Activated T-cell treated with anti-CD3 and anti-CD28 coated beads, Interleukin-2, amount 50 U/mL, for 72 hours (primary cell): ENCODE measurements at places on chromosomes 3 and 15.

DNA sequence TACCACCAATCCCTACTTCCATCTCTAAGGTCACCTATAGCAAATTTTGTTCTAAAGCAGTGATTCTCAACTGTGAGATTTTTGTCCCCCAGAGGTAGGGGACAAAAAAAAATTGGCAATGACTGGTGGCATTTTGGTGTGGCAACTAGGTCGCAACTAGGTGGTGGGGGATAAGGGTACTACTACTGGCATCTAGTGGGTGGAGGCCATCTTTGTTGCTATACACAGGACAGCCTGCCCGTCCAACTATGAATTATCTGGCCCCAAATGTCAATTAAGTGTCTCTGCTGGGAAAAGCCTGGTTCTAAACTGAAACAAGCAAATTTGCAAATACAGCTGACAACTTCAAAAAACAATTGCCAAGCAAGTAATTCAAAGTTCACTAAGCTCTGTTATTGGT is 1.4 kb downstream of the MTMR10 start:
- no peaks in the 10 kb centered on the region for H3K27me3 ChIP-seq
- H3K4me1 ChIP-seq = peaks cover 44% of the 10 kb centered on the region
- peak overlapping the region; percentile 96 for H3K27ac ChIP-seq
- peak; percentile 6 for DNase-seq

DNA sequence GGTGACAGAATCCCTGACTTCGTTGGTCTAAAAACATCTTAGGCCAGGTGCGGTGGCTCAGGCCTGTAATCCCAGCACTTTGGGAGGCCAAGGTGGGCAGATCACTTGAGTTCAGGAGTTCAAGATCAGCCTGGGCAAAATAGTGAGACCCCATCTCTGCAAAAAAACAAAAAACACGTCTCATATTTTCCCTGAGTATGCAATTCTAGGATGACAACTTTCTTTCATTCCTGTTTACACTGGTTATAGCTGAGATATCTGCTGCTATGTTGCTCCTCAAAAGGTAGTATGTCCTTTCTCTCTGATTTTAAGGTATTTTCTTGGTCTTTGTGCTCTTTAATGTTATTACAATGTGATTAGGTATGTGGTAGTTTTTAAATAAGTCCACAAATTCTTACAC is 39.3 kb downstream of the PTH1R start:
- peaks cover 34% of the 10 kb centered on the region for H3K4me1 ChIP-seq
- no peak overlapping the region for H3K4me3 ChIP-seq
- peak overlapping the region; percentile 38 for H3K27ac ChIP-seq
- peaks cover 28% of the 10 kb centered on the region for H3K36me3 ChIP-seq
- no peaks in the 10 kb centered on the region for H3K27me3 ChIP-seq

- H3K4me3 ChIP-seq = no peak overlapping the region
- no peak overlapping the region for H3K27ac ChIP-seq
- H3K4me1 ChIP-seq = no peaks in the 10 kb centered on the region
- DNase-seq = no peak
- H3K27me3 ChIP-seq = peaks cover 44% of the 10 kb centered on the region
Measured at GRCh38 chr15:60272623-60273022, 125.2 kb downstream of the ANXA2 start.

GRCh38 chr3:17232442-17232841 is 347.7 kb downstream of the PLCL2 start:
- no peaks in the 10 kb centered on the region for H3K36me3 ChIP-seq
- H3K27me3 ChIP-seq = no peaks in the 10 kb centered on the region
- H3K4me3 ChIP-seq = no peak overlapping the region
- DNase-seq = no peak
- no peak overlapping the region for H3K27ac ChIP-seq

- H3K27me3 ChIP-seq = peaks cover 11% of the 10 kb centered on the region
- H3K4me1 ChIP-seq = no peaks in the 10 kb centered on the region
- no peak for DNase-seq
- H3K36me3 ChIP-seq = no peaks in the 10 kb centered on the region
- no peak overlapping the region for H3K4me3 ChIP-seq
- no peak overlapping the region for H3K27ac ChIP-seq
Measured at GRCh38 chr3:129558772-129559564, 16.0 kb downstream of the H1-8 start.

- no peaks in the 10 kb centered on the region for H3K4me1 ChIP-seq
- H3K4me3 ChIP-seq = no peak overlapping the region
- H3K36me3 ChIP-seq = no peaks in the 10 kb centered on the region
- no peak for DNase-seq
- no peaks in the 10 kb centered on the region for H3K27me3 ChIP-seq
Measured at GRCh38 chr3:171543759-171544300, 83.6 kb upstream of the TNIK start.

DNA sequence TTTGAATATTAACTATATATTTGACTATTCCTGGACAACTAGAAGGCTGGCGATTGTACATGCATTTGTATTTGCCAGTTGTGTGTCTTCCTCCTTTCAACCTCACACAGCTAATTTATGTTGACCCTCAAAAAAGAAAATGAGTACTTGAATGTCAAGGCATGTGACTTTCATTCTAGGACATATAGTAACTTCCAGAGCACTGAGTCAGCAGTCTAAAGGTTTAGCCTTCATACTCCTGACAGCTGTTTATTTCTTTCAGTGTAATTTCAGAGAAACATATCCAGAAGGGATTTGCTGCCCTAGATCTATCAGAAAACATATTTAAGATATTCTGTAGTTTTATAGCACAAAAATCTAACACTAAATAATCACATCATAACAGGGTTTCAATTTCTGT is 74.6 kb upstream of the GOLGA8J start:
- H3K27ac ChIP-seq = no peak overlapping the region
- H3K4me3 ChIP-seq = no peak overlapping the region
- no peak for DNase-seq
- no peaks in the 10 kb centered on the region for H3K27me3 ChIP-seq
- no peaks in the 10 kb centered on the region for H3K36me3 ChIP-seq

GRCh38 chr3:12941495-12942023 is 100.2 kb upstream of the RPL32 start:
- no peak overlapping the region for H3K27ac ChIP-seq
- DNase-seq = no peak
- H3K4me3 ChIP-seq = no peak overlapping the region
- no peaks in the 10 kb centered on the region for H3K36me3 ChIP-seq
- H3K27me3 ChIP-seq = no peaks in the 10 kb centered on the region

DNA sequence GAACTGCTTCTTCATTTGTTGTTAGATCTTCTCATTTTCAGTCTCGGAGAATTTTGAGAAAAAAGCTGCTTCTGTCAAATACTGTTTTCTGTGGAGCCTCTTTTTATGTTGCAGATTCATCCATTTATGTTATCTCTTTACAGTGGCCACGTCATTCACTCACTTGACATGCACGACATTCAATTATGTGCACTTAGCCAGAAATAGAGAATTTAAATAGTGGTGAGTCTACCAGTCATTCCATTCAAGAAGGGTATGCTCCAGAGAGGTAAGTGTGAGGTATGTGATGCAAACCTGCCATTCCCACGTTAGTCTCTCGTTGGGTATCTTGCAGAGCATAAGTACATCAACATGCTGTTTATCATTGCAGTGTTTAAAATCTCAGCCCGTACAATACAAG is 9.8 kb downstream of the ARPP19 start:
- H3K4me1 ChIP-seq = peaks cover 82% of the 10 kb centered on the region
- peaks cover 32% of the 10 kb centered on the region for H3K36me3 ChIP-seq
- no peaks in the 10 kb centered on the region for H3K27me3 ChIP-seq
- peak overlapping the region; percentile 100 for H3K27ac ChIP-seq
- DNase-seq = peak; percentile 30

- DNase-seq = no peak
- peaks cover 5% of the 10 kb centered on the region for H3K27me3 ChIP-seq
- H3K4me1 ChIP-seq = no peaks in the 10 kb centered on the region
- no peaks in the 10 kb centered on the region for H3K36me3 ChIP-seq
- H3K4me3 ChIP-seq = no peak overlapping the region
- no peak overlapping the region for H3K27ac ChIP-seq
Measured at GRCh38 chr15:77981281-77982126, 96.0 kb downstream of the TBC1D2B start.

DNA sequence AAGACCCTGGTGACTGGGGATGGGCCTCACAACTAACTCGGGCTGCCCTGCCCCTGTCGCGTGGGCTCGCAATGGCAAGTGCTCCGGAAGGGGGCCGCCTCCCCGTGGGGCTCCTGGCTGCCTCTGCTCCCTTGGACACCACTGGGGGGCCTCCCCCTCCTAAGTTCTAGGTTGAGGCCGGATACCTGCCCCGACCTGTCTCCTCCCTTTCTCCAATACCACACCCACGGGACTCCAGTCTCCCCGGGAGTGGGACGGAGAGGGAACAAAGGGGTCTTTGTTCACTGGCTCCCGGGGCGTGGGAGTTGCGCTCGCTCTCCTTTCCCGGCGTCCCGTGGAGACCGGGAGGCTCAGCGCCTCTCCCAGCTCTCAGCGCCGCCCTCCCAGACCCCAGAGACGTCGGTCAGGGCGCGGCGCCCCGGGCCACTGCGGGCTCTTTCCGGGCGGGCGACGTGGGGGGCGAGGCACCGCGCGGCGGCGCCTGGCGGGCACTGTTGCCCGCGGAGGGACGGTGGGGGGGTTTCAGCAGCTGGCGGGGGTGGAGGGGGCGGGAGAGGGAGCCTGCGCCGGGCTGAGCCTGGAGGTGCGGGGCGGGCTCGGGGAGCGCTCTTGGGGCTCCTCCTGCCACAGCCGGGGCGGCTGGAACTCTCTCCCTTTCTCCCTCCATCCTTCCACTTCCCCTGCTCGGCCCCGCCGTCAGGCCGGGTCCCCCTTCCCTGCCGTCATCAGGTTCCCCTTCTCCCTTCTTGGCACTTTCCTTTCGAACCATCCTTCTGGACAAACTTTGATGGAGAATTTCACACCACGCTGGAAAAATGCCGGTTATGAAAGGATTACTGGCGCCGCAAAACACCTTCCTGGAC is at the start of gene KCNH8:
Gene KCNH8, plus strand, starts transcription at position 606 of the 863 bp plus-strand sequence. Its CDS starts 210 bp downstream, at position 816.
- peaks cover 35% of the 10 kb centered on the region for H3K27me3 ChIP-seq
- peak; percentile 11 for DNase-seq
- peaks cover 8% of the 10 kb centered on the region for H3K4me1 ChIP-seq
- no peaks in the 10 kb centered on the region for H3K36me3 ChIP-seq
- peak within 1 kb of the TSS; percentile 92 for H3K4me3 ChIP-seq
- no peak within 1 kb of the TSS for H3K27ac ChIP-seq
